ENCODE measurements at places on chromosomes 7 and 10. TPM values are rescaled to one million over a fixed set of nuclear protein-coding genes. Genes with fewer than 3 reads are reported as not detected.

DNA sequence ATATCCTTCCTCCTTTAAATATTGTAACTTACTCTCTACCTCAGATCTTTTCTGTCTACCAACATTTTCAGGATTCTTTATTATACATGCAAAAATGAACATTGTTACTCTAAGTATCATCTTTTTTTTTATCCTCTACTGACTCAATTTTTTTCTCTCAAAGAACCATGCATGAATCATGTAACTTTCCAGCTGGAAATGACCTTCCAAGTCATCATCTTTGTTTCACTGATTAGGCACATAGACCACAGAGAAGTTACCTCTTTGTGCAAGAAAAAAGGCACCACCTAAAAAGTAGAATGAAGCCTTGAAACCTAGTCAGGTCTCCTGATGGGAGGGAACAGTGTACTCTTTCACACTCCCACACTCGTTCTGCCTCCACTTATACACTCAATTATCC, 234.9 kb downstream of the HGF start:
- DNase-seq: no peak

GRCh38 chr7:125201002-125201401, 271.4 kb upstream of the POT1 start:
- no peak for DNase-seq

DNA sequence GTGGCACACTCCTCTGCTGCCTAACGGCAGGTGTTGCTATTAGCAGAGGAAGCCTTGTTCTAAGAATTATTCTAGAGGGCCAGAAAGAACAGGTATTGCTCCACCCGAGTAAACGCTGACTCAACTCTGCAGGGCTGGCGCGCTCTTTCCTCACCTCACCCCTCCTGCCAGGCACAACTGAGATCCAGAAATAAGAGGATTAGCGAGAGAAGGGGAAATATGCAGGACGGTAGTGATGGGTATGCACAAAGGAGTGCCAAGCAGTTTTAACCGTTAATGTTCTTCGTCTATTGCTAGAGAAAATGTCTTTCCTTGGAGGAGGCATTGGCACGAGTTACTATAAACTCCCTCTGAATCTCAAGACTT, 369 bp upstream of the SCIN start:
- peak; percentile 49 for DNase-seq

DNA sequence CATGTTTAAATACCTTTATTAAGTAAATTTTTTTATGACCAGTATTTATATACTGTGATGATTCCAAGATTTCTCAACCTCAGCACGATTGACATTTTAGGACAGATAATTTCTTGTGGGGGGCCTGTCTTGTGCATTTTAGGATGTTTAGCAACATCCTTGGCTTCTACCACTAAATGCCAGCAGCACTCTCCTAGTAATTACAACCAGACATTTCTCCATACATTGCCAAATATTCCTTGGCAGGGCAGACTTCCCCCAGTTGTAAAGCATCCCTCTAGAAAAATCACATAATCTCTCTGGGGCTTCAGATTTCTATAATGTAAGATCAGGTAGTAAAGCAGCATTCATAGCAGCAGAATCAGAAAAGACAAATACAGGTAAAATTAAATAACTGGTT, 7.8 kb upstream of the LIPM start:
- DNase-seq: no peak

DNA sequence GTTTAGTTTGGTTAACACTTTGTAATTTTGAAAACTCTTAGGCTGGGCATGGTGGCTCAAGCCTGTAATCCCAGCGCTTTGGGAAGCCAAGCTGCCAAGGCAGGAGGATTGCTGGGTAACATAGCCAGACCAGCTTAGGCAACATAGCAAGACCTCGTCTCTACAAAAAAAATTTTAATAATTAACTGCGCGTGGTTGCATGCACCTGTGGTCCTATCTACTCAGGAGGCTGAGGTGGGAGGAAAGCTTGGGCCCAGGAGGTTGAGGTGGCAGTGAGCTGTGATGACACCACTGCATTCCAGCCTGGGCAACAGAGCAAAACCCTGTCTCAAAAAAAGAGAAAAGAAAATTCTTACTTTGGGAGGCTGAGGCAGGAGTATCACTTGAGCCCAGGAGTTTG, 18.2 kb downstream of the MYOZ1 start:
- DNase-seq: no peak

DNA sequence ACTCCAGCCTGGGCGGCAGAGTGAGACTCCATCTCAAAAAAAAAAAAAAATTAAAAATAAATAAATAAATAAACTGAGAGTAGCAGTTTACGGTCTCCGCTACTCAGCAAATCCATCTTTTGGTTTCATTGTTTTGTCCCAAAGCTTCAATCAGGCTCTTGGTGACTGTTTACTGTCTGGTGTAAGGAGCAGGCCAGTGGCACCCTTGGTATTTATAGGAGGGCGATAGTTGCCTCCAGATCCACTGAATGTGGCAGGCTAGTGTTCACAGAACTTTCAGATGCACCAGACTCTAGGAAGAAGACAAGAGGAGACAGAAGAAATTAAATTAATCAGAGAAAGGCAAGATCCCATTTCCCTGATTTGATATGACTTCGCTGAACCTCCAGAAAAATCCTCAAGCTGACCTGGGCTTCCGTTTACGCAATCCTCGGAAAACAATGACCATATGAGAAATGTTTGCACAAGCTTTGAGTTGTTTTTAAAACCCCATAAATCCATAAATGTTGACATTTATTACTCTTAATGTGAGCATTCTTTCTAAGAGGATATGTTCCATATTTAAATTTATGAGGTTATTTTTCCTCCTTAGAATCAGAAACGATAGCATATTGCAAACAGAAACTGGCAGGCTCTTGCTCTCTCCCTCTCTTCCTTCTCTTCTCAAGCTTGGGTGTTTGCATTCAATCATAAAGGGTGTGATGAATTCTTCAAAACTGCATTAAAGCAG, 7.1 kb upstream of the MUC3A start:
- no peak for DNase-seq

GRCh38 chr10:27646194-27646593, 99.4 kb downstream of the MKX start:
- DNase-seq: no peak

DNA sequence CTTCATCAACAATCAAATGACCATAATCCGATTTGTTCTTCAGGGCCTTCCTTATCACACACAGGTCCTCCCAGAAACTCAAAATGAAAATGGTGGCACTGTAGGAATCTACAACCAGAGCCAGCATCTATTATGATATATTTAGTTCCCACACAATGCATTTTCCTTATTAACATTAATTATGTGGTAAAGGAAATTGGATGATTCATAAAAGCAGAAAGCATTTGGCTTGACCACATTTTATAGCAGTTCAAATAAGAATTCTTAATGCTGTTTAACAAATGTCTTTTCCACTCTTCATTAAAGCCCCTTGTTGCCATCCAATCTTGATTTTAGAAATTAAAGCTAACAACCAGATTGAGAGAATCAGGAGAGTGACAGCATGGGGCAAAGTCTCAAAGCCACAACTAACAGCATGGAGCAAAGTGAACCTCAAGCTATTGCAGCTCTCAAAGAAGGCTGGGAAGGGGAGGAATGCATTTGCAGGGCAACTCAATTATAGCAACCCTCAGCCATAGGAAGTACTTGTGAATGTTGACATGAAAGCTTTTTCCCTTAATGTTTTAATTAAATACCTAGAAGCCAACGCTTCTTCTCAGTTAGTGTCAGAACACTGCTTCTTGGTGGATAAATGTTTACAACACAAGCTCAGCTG, 549.1 kb downstream of the NXPH1 start:
- DNase-seq: peak; percentile 23

GRCh38 chr7:21327422-21328409, 100.2 kb upstream of the SP4 start:
- DNase-seq: no peak

DNA sequence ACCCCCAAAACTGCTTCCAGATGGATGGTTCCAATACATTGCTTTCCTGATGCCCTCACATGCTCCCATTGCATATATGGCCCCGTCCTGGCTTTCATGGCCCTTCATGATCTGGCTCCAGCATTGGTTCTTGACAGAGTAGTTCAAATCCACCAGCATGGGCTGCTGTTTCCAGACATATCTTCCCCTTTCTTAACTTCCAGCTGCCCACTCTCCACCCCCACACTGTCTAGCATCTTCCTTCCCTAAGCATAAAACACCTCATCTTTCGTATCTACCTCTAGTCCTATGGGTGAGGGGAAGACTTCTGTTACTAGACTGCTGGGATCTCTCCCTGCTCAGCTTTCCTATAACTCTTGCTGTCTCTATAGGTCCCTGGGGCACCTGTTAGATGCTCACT, 13.2 kb upstream of the GOLGA7B start:
- no peak for DNase-seq

DNA sequence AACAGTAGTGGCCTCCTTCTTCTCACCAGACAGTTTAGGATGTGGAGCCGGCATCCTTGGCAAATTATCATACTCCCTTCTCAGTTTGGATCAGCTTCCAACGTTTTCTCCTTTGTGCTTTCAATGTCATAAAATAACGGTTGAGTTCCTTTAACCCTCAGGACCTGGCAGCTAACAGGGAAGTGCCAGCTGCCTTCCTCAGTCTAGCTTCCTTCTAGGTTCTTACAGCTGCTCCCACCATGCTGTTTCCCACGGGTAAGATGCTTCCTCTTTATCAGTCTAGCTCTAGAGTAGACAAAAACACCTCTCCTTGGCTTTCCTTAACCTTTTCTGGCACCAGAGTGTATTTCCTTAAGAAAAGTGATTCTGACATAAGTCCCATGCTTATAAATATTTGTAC, 33.2 kb downstream of the BLVRA start:
- DNase-seq: no peak

DNA sequence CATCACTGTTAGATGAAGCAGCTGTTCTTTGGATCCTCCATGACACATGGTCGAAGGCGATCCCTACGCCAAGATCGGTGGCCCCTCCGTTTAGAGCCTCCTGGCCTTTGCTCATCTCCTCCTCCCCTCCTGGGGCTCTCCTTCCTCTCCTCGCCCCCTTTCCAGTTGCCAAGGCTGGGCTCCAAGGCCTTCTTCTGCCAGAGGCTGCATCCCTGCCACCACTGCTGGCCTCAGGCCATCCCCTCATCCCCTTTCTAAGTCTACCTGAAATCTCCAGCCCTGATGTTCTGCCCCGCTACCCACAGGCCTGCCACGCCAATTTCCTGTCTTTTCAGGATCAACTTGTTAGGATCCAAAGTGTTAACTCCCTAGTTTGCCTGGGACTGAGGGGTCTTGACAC, 265.1 kb upstream of the ZMIZ1 start:
- no peak for DNase-seq

DNA sequence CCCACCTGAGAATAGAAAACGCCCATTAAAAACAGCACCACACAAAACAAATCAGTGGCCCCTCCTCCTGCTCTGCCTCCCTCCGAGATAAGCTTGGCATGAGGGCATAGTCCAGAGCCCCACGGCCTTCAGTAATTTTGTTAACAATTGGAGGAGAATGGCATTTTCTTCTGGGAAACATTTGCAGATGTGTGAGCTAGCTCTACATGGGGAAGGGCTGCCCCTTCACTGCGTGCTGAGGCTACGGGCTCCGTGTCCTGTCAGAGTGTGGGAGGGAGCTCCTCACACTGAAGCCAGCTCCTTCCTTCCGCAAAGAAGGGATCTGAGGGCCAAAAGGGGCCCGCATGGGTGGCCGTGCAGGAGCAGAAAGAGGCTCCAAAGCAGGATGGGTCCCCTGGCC, 15.2 kb downstream of the GRK5 start:
- DNase-seq: no peak

- DNase-seq: no peak
Observed at GRCh38 chr7:50335795-50336754, 31.6 kb downstream of the IKZF1 start.

DNA sequence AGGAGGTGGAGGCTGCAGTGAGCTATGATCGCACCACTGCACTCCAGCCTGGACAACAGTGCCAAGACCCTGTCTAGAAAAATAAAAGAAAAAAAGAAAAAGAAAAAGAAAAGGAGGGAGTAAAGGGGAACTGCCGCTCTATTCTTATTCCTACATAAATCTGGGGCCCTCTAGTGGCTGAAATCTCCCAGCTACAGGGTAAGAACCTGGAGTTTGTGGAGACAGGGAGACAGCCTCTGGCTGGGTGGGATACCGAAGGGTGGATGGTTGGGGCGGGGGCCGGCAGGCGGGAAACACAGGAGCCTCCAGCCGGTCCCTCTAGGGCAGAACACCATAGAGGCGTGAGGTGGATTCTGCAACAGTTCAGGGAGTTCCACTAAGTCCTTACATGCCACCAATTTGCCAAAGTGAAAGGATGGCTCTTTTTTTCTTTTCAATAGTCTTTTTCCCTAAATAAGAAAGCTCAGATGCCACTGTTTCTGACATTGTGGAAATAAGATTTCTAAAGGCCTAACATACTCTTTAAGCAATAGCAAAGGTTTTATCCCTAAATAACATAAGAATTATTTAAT, 117.3 kb downstream of the SVIL start:
- DNase-seq: peak; percentile 96

DNA sequence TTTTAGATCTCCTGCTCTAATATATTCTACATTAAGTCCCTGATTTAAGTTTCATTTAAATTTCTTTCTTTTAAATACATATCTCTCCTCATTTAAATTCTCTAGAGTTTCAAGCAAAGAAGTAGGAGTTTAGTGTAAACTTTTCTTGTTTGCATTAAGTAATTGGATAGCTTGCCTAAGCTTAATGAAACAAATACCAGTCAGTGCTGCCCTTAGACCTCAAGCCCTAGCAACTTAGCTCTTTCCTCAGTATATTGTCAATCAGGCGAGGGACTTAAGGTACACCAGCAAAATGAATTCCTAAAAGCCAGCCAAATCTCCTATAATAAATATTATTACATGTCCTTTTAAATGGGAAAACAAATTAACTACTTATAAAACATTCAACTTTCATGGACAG, 101.5 kb downstream of the CHCHD3 start:
- DNase-seq: no peak

DNA sequence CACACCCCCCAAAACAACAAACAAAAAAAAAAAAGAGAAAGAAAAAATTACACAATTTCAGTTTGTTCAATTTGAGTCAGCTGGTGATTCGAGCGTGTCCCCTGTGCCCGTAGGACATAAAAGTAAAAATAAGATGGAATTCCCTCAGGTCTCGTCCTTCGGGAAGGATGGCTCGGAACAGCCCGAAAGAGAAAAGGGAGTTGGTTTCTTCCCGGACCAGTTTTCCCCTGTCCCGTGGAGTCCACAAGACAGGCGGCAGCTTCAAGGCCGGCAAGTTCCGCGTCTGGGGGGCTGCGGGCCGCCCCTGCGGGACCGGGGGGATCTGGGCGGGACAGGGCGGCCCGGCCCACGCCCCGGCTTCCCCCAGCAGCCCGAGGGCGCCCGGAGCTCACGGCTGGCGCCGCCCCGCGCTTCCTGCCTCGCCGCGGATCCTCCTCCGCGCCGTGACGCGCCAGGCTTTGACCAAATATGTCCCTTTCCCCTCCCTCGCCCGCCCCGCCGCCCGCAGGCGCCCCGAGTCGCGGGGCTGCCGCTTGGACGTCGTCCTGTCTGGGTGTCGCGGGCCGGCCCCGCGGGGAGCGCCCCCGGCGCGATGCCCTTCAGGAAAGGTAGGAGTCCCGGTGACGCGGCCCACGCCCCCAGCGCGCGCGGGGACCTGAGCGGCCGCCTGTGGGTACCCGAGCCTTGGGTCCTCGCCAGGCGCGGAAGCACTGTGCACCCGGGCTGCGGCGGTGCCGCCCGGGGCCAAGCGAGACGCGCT, 55.8 kb downstream of the RBM17 start:
- DNase-seq: peak; percentile 84

GRCh38 chr7:19364950-19365349, 219.7 kb upstream of the FERD3L start:
- peak; percentile 10 for DNase-seq

GBX1 gene
- total RNA-seq: 1.8 TPM

MCM7 gene
- total RNA-seq: 285 TPM

GPR26 gene
- 0.07 TPM for total RNA-seq

All from GM23338 (cell line).